ENCODE measurements at places on chromosomes 7 and 10. TPM values are rescaled to one million over a fixed set of nuclear protein-coding genes. Genes with fewer than 3 reads are reported as not detected.

The GPR15LG gene
- not detected for total RNA-seq

The C10orf53 gene
- total RNA-seq: not detected

The C10orf143 gene
- not detected for total RNA-seq

The RBM20 gene
- total RNA-seq: 1.0 TPM

The FAM24B gene
- total RNA-seq: 0.88 TPM

The ASZ1 gene
- not detected for total RNA-seq

The PALD1 gene
- total RNA-seq: 21.6 TPM

The FOXI2 gene
- total RNA-seq: not detected

The ADAM8 gene
- total RNA-seq: not detected

The RPEL1 gene
- total RNA-seq: 0.35 TPM

The PLXDC2 gene
- total RNA-seq: 59.2 TPM

The SKAP2 gene
- total RNA-seq: 3.3 TPM

The TMEM270 gene
- not detected for total RNA-seq

The SEMA3D gene
- total RNA-seq: 7.1 TPM

The THSD7A gene
- 16.4 TPM for total RNA-seq

The SLC18A2 gene
- total RNA-seq: 0.26 TPM

The ANKRD30A gene
- not detected for total RNA-seq

The TRIM73 gene
- total RNA-seq: 15.6 TPM

The MMS19 gene
- 44.6 TPM for total RNA-seq

The PPP1R17 gene
- total RNA-seq: not detected

The GPR146 gene
- 110 TPM for total RNA-seq

DNA sequence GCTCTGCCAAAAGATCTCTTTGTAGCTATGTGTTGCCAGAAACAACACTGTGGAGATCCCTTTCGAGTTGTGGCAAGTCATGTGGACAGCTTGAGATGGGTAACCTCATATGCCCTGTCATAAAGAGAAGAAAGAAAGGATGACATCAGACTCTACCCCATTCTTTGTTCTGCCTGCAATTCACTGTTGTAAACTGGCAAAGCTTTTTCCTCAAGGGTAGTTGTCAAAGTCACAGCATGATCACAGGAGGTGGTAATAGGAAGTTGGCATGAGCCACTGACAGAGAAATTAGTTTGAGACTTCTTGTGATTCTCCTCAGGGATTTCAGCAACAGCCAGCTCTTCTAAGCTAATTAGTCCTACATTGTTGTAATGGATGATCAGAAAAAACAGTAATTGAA, 19.4 kb upstream of the MINDY3 start:
- DNase-seq: no peak

- DNase-seq: no peak
These were observed 115.0 kb downstream of the FAM107B start for GRCh38 chr10:14659626-14660196.

GRCh38 chr10:47190802-47191450, 109.1 kb upstream of the GDF10 start:
- no peak for DNase-seq

GRCh38 chr10:36188080-36188453, 546.0 kb upstream of the FZD8 start:
- no peak for DNase-seq

GRCh38 chr10:7264313-7264756, 146.5 kb downstream of the SFMBT2 start:
- no peak for DNase-seq

DNA sequence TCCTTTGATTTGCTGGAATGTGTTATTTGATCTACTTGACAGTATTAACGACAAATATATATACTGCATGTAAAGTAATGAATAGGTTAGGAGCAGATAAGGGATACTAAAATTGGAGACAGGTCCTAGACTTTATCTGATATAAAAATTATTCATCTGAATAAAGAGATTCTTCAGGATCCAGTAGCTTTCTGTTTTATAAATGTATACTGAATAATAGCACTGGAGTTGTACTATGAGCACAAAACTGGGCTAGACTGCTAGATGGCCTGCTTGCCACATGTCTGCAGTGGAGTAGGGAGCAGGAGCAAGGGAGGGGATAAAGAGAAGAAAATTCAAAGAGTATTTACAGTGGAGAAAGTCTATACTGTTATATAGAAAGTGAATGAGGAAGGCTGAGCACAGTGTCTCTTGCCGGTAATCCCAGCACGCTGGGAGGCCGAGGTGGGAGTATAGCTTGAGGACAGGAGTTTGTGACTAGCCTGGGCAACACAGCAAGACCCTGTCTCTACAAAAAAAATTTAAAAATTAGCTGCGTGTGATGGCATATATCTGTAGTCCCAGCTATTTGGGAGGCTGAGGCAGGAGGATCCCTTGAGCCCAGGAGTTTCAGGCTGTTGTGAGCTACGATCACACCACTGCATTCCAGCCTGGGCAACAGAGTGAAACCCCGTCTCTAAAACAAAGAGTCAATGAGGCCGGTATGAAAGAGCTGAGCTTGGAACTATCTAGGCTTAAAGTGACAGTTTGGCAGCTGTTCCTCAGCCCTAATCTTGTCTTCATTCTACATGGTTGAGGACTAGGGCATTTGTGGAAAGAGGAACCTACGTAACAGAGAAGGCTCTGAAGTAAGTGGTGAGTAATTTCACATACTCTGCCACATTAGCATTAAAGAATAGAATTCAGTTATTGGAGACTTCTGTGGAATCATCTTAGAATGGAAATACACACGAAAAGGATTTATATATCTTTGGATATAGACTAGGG, 41.8 kb downstream of the CD36 start:
- DNase-seq: no peak

- no peak for DNase-seq
These were observed 51.0 kb downstream of the CAV1 start for GRCh38 chr7:116575853-116576252.

GRCh38 chr10:132418527-132419416, 21.8 kb downstream of the PWWP2B start:
- no peak for DNase-seq

GRCh38 chr7:21304808-21305375, 123.0 kb upstream of the SP4 start:
- no peak for DNase-seq

DNA sequence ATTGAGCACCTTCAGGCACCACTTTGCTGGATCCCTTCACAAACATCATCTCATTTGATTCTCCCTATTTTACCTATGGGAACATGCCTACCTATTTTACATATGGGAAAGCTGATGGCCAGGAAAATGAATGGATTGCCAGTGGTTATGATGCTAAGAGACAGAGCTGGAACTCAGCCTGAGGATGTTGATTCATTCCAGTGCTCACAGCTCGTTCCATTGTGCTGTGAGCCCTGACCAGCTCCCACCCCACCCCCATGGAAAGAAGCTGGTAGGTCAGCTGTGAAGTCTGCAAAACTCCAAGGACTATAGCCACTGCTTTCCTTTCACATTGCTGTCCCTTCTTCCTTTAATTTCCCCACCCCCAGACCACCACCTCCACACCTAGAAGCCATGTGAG, 9.6 kb downstream of the UBTD1 start:
- DNase-seq: no peak

GRCh38 chr10:129114588-129114987, 352.5 kb upstream of the MGMT start:
- no peak for DNase-seq

GRCh38 chr10:86048973-86049372, 317.6 kb downstream of the GRID1 start:
- DNase-seq: no peak

GRCh38 chr10:88392222-88392621, 190.9 kb downstream of the RNLS start:
- DNase-seq: no peak

GRCh38 chr10:98608411-98608810, 161.7 kb upstream of the HPS1 start:
- no peak for DNase-seq

- DNase-seq: no peak
These were observed 825 bp downstream of the ADRB1 start for GRCh38 chr10:114044247-114045135.

GRCh38 chr7:83105948-83106347, 56.7 kb downstream of the PCLO start:
- DNase-seq: no peak

DNA sequence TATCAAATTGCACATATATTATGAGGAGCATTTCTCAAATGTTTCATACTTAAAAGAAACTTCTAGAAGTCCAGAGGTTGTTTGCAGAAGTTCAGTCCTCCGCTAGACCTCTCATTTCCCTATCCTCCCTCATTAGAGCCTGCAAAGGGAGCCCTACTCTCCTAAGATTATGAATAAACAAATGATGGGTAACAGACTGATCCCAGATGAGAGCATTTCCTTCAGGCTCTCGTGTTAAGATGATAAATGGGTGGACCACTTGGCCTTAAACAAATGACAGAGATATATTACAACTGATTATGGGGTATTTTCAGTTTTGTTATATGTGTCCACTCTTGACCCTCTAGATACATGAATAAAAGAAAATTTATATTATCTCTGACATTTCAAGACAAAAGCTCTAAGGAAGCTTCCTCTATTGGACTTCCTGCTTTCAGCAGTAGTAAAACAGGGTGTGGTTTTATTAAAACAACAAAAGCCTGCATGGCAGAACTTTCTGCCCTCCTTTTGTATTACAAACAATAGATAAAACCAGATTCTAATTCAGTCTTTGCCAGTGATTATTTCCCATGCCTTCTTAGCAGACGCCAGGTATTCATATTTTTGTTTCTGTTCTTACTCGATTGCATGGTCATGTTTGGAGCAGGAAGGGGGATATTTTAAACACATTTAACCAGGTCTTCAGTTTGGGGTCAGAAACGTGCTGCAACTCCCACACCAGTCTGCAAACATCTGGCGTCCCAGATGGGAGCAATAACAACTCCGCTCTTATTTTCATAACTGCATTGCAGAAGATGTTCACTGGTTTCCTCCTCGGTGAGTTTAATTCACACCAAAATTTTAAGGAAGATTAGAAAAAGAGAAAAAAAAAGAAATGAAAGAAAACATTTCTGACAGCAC, 52.4 kb upstream of the FAM204A start:
- DNase-seq: no peak

- DNase-seq: no peak
These were observed 177.7 kb upstream of the COL1A2 start for GRCh38 chr7:94216944-94217461.

DNA sequence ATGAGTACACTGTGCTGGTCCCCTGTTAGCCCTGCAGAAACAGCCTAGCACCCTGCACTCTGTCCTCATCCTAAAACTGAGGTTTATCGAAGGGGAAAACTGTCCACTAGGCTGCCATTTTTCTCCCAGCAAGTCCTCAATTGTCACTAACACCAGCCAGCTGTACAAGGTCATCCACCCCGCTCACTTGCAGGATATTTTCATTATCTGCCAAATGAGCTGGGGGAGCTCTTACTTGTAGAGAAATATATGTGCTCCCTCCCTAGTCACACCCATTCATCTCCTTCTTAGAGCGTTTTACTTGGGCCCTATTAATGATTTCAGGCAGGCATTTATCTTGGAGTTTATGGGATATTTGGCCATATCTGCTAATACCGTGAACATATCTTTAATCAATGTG, 413.5 kb upstream of the NFE2L3 start:
- DNase-seq: no peak

GRCh38 chr10:79349072-79349491, 1.8 kb downstream of the PPIF start:
- no peak for DNase-seq

GRCh38 chr10:107576746-107577145, 412.2 kb upstream of the SORCS1 start:
- DNase-seq: no peak

DNA sequence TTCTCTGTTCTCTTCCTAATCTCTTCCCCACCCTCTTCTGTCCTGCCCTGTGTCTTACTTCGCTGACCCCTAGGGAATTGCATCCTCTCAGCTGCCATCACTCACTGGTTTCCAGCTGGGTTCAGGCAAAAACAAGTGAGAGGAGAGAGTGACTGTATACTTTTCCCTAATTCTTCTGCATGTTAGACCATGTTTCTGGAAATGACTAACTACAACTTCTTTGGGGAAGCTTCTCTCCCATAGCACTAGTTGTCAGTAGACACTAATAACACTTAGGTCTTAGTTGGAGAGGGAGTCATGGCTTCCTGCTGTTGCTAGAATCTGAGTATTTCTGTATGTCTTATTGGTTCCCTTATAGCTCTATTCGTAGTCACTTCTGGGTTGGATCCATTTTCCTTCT, 299.0 kb upstream of the FZD1 start:
- no peak for DNase-seq

GRCh38 chr10:77689339-77689738, 51.7 kb upstream of the KCNMA1 start:
- no peak for DNase-seq

DNA sequence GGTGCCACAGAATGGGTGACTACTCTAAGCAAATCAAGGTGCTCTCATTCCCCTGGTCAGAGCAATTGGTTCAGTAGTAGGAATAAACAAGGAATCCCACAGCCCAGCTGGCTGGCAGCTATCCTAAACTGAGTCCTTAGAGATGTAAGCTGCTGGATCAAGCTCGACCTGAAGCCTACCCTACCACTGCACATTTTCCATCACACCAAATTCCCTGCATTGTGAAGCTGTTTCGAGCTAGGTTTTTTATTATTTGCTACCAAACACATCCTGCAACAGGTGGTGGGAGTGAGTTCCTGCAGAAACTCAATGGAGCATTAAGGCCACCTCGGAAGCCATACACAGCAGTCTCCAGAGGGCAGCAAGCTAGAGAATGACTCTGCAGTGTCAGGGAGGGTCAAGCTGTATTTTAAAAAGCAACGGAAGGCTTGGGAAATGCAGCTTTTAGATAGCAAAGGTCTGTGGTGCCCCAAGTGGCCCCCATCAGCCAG, 33.7 kb upstream of the TNRC18 start:
- no peak for DNase-seq

GRCh38 chr7:15929411-15929810, 242.9 kb upstream of the MEOX2 start:
- no peak for DNase-seq

GRCh38 chr7:84204655-84205054, 10.1 kb upstream of the SEMA3A start:
- DNase-seq: no peak

DNA sequence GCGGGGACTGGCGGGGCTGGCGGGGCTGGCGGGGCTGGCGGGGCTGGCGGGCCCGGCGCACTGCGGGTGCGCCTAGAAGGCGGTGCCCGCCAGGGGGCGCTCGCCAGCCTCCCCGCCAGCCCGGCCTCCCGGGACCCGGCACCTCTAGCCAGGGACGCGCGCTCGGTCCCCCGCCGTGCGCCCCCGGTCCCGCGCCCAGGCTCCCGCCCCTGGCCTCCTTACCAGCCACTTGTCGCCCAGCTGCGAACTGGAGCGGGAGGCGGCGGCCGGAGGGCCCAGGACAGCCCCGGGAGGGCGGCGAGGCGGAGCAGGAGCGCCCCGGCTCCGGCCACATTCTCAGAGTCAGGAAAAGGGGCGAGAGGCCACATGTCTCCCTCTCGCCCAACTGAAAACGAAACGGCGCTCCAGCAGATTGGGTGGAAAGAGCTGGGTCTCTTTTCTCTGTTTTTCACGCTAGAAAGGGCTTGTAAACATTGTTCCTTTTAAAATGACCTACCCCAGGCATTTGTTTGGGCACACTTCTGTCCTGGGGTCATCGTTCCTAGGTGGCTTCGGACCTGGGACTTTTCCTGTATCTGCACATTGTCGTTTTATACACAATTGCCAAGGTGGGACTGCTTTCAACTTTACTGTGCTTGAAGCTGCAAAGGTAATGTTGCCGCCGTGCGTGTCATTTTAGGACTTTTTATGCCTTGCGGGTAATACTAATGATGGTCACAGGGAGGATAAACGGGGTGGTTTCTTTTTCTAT, 378 bp upstream of the PRKCQ start:
- DNase-seq: peak; percentile 31

- no peak for DNase-seq
These were observed 26.7 kb upstream of the CAMK1D start for GRCh38 chr10:12322583-12323131.

All from uterus (tissue), 4 donors.